ENCODE measurements at places on chromosomes 11 and 22.

DNA sequence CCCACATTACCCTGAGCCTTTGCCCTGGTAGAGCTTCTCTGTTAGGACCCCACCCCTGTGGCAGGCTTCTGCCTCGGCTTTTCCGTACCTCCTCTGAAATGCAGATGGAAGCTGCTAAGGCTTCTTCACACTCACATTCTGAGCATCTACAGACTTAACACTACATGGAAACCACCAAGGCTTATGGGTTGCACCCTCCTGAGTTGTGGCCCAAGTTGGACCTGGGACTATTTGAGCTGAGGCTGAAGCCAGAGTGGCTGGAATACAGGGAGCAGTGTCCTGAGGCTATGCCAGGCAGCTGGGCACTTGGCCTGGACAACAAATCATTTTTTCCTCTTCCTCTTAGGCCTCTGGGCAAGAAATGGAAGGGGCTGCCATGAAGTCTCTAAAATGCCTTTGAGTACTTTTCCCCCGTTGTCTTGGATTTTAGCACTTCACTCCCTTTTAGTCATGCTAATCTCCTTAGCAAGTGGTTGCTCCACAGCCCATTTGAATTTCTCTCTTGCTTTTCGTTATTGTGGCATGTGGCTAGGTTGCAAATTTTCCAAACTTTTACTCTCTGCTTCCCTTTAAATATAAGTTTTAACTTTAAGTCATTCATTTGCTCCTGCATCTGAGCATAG, 114.8 kb upstream of the FIBIN start:
- H3K27me3 ChIP-seq = no peaks in the 10 kb centered on the region
- H3K36me3 ChIP-seq = no peaks in the 10 kb centered on the region
- no peak for DNase-seq

DNA sequence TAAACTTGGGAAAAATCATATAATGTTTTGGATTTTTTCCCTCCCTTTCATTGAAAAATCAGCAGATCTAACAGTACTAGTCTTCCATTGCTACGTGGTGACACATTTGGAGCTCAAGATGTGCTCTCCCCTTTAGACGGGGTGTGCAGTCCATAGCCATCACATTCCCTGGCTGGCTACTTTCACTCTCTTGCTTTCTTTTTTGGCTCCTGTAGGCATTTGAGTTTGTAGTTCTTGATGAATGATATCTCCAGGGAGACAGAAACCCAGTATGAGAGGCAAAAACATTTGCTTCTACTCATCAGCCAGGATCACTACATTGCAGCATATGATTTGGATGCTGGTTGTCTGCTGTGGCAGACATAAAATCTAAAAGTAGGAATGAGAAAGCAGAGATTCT, 12.1 kb downstream of the CCDC81 start:
- no peak overlapping the region for H3K27ac ChIP-seq
- no peak overlapping the region for H3K4me3 ChIP-seq
- no peaks in the 10 kb centered on the region for H3K27me3 ChIP-seq
- no peaks in the 10 kb centered on the region for H3K36me3 ChIP-seq
- DNase-seq = no peak

DNA sequence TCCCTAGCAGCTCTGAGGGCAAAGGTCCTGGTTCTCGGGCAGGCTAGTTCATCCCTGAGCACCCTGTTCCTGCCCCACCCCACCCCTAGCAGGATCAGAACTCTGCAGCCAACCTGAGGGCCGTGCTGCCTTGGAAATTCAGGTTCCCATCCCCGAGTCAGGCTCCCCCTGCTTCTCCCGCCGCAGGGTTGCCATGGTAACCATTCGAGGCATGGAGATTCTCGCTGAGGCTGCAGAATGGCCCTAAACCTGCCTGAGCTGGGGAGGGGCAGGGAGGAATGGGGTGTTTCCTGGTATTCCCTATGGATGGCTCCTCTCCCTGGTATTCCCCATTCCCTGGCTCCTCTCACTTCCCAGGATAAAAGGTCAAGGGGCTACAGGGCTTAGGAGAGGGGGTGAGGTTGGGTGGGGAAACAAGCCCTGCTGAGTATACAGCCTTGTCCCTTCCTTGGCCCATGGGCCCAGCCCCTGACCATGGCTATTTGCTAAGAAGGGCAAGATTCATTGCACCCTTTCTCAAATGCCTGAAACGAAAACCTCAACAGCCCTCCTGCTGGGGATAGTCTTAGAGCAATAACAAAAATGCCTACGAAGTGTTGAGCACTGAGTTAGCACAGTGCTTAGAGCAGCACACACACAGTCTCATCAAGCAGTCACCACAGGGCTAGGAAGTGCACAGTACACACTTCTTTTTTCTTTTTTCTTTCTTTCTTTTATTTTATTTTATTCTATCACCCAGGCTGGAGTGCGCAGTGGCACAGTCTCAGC, 58.7 kb downstream of the CHST1 start:
- H3K36me3 ChIP-seq = no peaks in the 10 kb centered on the region
- H3K27me3 ChIP-seq = peaks cover 86% of the 10 kb centered on the region
- H3K4me1 ChIP-seq = peaks cover 1% of the 10 kb centered on the region
- no peak overlapping the region for H3K27ac ChIP-seq
- DNase-seq = no peak

GRCh38 chr22:27242917-27243589, 558.5 kb downstream of the MN1 start:
- H3K27me3 ChIP-seq = peaks cover 22% of the 10 kb centered on the region
- H3K4me1 ChIP-seq = no peaks in the 10 kb centered on the region
- H3K27ac ChIP-seq = no peak overlapping the region
- no peak for DNase-seq

- H3K27me3 ChIP-seq = peaks cover 30% of the 10 kb centered on the region
- H3K4me1 ChIP-seq = no peaks in the 10 kb centered on the region
- DNase-seq = no peak
- H3K27ac ChIP-seq = no peak overlapping the region
Observed at GRCh38 chr11:17640493-17641164, 78.7 kb upstream of the MYOD1 start.

- DNase-seq = no peak
- H3K4me1 ChIP-seq = no peaks in the 10 kb centered on the region
- H3K27me3 ChIP-seq = no peaks in the 10 kb centered on the region
- H3K27ac ChIP-seq = no peak overlapping the region
Observed at GRCh38 chr11:28657378-28658030, 549.3 kb downstream of the METTL15 start.
